ENCODE measurements at places on chromosomes 3 and 15.

DNA sequence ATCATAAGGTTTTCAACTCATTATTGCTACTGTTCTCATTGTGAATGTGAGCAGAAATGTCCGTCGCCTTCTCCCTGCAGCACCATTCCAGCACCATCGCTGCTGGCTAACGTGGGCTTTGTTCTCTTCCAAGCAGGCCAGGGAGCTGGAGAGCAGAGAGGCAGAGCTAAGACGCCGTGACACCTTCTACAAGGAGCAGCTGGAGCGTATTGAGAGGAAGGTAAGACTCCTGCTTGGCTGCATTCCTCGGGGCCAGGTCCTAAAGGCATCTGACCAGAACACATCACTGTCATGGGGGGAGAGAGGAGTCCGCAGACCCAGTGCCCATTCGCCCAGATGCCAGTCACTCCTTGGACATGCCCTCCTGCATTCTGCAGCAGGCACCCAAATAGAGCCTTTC is 130.4 kb upstream of the PLXNA1 start:
- no peak for DNase-seq

DNA sequence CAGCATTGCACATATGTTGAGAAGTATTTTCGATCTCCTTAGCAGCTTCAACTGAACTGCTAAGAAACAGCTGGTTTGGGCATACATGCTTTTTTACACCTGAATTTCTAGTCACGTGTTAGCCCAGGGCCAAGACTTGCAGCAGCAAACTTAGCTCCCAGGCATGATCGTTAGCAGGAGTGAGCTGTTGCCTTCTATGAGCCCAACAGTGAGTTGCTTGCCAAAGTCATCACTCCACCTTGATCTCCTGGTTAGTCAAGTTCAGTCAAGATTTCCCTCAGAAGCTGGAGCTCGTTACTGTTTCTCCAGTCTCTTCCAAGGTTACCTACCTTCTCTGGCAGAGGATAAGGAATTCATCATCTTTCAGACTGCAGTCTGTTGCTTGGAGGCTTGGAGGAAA is 100.4 kb upstream of the SEMA6D start:
- DNase-seq, result no peak

DNA sequence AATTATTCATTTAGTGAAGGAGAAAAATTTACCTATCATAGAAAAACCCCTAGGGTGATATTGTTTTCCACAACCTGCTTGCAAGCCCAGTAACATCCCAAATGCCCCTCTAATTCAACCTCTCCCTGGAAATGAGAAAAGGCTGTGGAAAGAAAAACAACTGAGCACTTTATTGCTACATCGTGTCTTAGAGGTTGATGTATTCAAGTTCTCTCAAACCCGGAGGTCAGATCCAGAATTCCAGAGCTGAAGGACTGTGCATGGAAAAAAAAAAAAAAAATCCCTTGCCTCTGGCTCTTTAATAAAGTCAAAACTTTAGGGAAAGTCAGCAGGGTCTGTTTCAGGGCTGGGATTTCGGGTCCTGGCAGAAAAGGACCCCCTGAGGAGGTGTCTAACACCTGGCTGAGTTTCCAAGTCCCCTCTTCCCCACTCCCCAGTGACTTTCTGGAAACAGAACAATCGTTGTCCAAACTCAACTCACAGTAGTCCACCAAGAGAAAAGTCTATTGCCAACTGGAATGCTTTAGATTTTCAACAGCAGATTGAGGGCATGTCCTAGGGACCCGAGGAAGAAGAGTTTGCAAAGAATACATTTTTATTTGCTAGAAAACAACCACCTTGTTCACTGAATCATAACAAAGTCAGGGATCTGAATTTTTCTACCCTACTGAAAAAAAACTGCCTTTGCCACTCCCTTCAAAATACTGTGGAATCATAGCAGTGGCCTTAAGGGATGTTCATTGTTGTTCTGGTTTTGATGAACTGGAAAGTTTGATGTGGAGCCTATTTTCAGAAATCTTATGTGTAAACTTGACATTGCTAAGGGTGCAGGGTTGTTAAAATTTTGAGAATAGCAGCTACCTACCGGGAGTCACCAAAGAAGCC is 207.5 kb upstream of the ADAMTS9 start:
- no peak for DNase-seq

DNA sequence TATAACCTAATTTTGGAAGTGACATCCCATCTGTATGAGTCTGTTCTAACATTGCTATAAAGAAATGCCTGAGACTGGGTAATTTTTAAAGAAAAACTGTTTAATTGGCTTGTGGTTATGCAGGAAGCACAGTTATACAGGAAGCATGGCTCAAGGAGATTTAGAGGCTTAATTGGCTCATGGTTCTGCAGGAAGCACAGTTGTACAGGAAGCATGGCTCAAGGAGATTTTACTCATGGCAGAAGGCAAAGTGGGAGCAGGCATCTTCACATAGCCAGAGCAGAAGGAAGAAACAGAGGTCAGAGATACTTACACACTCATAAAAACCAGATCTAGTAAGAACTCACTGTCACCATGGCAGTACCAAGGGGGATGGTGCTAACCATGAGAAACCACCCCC is 193.1 kb upstream of the ADAMTS9 start:
- no peak for DNase-seq

GRCh38 chr3:159146856-159147435 is 345.1 kb downstream of the MFSD1 start:
- DNase-seq, result no peak

DNA sequence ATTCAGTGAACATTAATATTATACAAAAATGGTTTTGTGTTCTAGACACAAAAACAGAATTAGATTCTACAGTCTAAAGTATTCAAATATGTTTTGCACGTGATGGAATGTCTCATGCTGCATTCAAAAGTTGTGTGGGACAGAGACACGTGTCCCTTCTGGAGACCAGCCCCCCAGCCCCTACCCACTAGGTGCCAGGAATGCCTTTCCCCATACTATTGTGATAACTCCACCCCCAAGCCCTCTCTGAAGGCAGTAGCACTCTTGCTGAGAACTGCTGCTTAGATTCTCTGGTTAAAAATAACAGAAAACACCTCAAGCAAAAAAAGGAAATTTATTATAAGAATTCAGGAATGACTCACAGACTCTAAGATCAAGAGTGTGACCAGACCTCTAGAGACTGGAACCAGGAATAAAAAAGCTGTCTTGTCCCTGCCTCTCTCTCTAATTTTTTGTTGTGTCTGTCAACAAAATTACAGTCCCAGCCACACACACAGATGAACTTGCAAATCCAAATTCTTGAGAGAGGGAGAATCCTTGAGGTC is 57.7 kb downstream of the PXYLP1 start:
- no peak for DNase-seq

DNA sequence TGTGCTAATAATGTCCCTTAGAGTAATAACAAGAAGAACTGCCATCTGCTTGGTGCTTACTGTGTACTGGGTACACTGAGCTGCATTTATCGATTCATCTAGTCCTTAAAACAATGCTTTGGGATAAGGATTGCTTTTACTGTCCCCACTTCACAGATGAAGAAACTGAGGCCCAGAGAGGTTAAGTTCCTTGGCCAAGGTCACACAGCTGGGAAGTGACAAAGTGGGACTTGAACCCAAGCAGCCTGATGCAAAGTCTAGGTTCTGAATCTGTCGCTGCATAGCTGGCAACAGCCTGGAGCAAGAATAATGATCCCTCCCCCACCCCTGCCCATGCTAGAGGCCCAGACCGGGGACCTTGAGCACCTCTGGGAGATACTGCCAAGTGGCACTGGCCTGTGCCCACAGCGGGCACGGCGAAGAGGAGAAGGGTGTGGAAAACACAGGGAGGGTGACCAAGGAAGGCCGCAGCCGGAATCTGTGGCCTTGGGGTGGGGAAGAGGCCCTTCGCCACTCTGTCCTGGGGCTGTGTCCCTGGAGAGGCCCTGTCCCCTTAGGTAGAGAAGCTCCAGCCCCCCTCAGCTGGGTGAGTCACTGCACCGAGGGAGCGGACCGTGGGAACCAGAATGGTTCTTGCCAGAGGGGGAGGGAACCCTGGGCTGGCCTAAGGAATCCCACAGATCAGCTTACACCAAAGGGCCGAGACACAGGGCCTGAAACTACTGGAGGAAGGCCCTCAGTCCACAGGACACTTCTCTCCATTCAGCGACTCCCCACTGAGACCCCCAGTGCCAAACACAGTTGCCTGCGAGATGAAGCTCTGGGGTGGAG is 3.5 kb downstream of the PLXND1 start:
- no peak for DNase-seq

DNA sequence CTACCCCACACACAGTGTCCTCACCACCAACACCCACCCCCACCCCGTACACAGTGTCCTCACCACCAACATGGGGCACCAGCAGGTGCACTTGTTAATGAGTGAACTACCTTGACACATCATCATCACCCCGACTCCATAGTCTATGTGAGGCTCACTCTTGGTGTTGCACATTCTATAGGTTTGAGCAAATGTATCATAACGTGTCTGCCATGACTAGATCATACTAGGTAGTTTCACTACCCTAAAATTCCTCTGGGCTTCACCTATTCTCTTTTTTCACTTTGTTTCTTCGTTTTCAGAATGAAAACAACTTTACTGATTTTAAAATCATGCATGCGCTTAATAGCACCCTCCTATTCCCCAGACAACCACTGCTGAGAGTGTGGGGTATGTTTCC is 102.6 kb upstream of the SLC6A6 start:
- DNase-seq, result no peak

DNA sequence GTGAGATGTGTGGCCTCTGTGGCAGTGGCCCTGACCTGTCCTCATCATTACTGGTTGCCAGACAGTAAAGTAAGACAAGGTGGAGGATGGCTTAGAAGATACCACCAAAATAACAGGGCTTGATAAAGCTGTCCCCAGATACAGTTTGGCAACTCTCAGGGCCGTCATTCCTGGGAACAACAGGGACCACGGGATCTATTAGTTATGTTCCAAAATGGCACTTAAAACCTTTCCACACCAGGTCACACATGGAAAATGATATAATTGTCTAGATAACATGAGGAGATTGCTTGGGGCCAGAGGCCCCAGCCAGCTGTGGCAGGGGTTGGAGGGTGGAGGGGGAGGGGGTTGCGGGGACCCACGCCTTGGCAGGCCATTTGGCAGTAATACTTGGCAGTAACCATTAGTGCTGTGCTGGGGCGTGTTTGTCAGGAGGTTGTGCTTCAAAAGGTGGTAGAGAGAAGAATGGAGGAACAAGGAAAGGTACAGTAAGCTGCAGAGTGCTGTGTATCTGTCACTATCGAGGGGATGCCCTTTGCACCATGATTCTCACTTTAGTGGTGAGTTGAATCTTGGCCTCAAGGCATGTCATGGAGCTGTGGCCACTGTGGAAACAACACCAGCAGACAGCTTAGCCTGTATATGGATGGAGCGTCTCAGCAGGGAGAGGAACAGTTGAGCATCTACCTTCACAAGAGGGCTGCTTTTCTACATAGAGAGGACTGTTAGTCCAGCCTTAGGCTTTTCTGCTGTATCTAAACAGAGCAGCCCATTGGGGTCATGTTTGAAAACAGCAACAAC is 14.0 kb downstream of the PLCL2 start:
- DNase-seq, result no peak

GRCh38 chr15:99170476-99171065 is 65.7 kb downstream of the SYNM start:
- no peak for DNase-seq

DNA sequence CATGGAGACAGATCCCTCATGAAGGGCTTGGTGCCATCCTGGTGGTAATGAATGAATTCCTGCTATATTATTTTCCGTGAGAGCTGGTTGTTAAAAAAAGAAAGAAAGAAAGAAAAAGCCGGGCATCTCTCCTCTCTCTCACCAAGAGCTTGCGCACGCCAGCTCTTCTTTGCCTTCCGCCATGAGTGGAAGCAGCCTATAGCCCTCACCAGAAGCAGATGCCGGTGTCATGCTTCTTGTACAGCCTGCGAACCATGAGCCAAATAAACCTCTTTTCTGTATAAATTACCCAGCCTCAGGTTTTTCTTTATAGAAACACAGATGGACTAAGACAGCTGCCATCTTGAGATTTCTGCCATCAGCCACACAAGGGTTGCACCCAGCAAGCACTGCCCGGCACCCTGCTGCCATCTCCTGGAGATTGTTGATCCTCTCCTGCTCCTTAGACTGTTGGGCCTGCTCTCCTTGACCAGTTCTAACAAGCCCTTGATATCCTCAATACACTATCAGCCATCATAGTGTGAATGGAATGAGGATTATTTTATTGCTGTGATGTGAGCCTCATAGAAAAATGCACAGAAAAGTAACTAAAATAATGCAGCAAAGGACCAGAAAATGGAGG is 3.5 kb upstream of the AHSG start:
- no peak for DNase-seq

DNA sequence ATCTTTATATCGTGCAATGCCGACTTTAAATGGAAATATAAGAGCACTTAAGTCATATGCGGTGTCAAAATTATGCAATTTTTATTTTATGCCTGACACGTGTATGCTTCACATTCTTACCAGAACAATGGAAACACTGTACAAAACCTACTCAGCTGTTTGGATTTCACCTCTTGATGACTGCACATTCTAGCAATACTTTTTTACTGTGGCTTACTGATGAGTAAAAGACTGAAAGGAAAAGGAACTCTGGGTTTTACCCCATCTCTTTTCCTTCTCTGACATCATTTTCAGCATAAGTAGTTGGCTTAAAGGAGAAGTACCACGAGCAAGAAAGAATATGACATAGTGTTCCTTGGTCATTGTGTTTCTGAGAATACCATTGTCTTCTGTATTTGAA is 142.8 kb downstream of the POLR2M start:
- DNase-seq, result no peak

GRCh38 chr15:31558840-31559239 is 232.2 kb downstream of the KLF13 start:
- DNase-seq, result no peak

GRCh38 chr15:51736751-51737521 is 519 bp downstream of the LYSMD2 start:
- DNase-seq, result peak; percentile 64

GRCh38 chr3:112231727-112232126 is 62.3 kb downstream of the SLC9C1 start:
- DNase-seq, result no peak

GRCh38 chr15:38843051-38843501 is 278.5 kb upstream of the RASGRP1 start:
- no peak for DNase-seq

GRCh38 chr3:168981396-168981795 is 682.1 kb downstream of the MECOM start:
- no peak for DNase-seq

GRCh38 chr3:162317046-162317445 is 820.4 kb downstream of the OTOL1 start:
- DNase-seq, result no peak

DNA sequence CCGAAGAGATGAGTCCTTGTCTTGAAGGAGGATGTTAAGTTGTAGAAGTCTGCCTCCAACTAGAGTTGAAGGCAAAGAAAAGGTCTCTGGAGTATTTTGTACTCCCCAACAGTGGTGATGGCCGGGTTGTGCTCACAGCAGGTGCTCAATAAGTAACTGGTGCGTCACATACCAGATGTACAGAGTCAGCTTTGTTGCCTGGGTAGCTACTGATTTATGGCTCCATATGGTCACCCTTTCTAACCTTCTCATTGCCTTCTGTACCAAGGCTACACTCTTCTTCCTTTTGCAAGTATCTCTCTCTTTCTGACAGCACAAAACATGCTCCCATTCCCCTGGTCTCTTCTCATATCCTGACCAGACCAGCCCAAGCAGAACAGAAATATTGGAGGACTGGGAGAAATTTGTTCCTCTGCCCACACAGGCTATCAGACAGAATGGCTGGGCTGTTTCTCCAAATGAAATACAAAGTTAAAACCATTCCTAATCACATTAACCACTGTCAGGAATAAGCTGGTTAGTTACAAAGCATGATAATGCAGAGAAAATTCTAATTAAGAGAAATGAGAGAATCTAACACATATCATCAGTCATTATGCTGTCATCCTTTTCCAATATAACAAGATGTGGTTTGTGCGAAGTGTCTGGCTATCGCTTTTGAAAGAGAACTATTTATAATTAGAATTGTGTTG is 150.1 kb upstream of the LRRN1 start:
- no peak for DNase-seq

- no peak for DNase-seq
Observed at GRCh38 chr15:75188499-75188898, 13.2 kb upstream of the C15orf39 start.

Data from natural killer cell treated with Interleukin-12 subunit alpha and Interleukin-12 subunit beta and Interleukin-15 and Interleukin-18, amount 100 ng/mL, for 72 hours (primary cell).